CD8-positive, alpha-beta T cell (primary cell): ENCODE measurements at places on chromosomes 6 and 20. TPM values are rescaled to one million over a fixed set of nuclear protein-coding genes. Genes with fewer than 3 reads are reported as not detected.
A peak's percentile ranks its signal among the peaks of the same experiment; 100 is the strongest.

DNA sequence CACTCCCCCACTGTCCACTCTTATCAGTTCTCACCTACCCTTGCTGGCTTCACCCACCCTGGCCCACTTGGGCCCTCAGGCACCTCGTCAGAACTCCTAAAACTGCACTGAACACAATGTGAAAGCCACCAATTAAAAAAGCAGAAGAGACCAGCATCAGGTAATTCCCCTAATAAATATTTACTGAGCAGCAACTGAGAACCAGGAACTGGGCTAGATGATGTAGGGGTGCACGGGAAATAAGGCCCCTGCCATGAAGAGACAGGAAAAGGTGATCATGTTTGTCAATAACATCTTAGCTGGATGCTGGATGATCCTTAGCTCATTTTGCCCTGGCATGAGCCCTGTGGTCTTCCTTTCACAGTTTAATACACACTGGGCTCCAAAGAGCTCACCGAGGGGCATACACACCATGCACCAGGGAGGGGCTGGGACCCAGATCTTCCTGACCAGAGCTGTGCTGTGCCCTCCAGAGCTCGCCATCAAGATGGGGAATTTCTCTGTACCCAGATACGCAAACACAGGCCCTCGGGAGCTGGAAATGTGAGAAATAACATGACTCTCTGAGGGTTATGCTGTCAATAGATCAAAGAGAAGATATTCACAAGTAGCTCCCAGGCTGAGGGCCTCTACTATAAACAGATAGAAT, 113.6 kb upstream of the SLC22A16 start:
- no peak for DNase-seq

- DNase-seq = no peak
Measured at GRCh38 chr6:161011492-161012480, 20.2 kb downstream of the MAP3K4 start.

GRCh38 chr6:56688521-56688920, 45.8 kb upstream of the DST start:
- no peak for DNase-seq

DUSP15 gene
- not detected for total RNA-seq

DNA sequence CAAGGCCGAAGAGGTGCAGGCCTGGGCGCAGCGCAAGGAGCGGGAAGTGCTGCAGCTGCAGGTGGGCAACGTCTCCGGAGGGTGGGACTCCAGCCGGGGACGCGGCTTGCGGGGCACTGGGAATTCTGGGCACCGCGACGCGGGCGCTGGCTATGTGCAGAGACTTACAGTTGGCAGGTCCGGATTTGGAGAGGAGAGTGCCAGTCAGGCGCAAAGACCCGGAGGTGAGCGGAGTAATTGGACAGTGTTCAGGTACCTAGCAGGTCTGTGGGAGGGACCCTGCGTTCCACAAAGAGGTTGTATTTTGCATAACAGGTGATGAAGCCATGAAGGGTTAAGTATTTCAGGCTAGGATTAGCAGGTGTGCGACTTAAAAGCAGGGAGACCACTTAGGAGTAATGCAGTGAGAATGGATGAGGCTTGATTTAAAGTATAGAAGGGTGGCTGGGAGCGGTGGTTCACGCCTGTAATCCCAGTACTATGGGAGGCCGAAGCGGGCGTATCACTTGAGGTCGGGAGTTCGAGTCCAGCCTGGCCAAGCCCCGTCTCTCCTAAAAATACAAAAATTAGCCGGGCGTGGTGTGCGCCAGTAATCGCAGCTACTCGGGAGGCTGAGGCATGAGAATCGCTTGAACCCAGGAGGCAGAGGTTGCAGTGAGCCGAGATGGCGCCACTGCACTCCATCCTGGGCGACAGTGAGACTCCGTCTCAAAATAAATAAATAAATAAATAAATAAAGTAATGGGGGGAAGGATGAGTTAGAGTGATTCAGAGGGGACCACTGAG, 1.0 kb downstream of the MRPS26 start:
- no peak for DNase-seq

CST2 gene
- total RNA-seq = not detected

DNA sequence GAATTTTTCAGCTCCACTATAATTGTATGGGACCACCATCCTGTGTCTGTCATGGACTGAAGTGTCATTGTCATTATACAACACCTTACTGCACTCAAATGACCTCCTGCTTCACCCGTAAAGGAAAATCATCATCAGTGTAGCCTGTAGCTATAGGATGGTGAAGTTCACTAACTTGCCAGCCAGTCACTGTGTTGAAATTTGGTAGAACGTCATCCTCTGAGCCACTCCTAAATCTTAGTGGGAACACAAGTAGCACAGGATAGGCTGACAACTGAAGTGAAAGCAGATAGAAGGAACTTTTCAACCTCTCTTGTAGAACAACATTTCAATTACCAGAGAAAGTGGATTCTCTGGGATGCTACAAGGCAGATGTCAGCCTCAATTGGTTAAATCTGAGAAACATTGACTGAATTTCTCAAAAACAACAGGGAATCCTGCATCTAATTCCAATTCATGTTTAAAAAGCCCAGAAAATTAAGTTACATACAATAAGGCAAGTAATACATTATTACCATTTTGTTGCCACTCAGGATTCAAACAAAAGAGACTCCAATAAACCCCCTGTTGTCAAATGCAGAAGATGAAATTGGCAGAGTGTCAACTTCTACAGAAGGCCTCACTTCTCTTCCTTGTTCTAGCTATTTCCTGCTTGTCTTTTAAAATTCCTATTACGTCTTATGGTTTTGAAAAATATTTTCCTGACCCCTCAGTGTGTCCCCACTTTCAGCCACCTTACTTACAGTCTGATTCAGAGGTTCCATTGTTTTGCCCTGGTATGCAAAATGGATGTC, 647.9 kb upstream of the AGPAT4 start:
- DNase-seq = no peak

DNA sequence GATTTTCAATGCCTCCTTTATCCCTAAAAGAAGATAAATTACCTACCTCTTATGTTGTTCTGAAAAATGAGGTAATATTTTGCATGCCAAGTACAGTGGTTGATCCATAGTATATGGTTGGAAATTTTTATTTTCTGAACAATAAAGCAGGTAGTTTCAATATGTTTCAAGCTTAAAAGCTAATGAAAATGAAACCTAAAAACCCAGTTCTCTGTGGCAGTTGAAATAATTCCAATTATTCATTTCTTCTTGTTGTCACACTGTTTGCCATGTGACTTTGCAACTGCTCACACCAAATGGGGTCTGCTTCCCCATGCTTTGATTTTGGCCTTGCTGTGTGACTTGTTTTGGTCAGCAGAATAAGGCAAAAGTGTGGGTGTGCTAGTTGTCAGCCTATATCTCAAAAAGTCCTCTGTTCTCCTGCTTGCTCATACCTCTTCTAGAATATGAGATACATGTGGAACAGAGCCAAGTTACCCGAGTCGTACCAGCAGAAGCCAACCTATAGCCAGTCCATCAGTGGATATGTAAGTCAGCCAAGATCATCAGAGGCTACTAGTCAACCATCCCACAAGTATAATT, 197.2 kb upstream of the THEMIS start:
- DNase-seq = no peak

DNA sequence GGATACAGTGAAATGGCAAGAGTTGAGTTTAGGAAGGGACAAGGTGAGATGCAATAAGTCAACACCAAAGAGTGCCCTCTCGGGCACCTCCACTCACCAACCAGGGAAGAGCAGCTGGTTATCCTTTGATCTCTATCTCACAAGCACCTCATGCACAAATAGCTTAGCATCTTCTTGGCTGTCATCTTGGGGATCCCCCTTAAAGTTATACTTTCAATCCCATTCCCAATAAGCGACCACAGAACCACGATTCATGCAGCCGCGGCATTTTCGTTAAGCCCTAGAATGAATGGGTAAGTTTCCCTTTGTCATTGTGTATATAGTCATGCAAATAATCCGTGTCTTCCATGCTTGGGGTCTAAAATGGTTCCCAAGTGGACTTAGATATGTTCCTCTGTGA, 73.5 kb downstream of the ADTRP start:
- no peak for DNase-seq

SLA2 gene
- 58.5 TPM for total RNA-seq

DNA sequence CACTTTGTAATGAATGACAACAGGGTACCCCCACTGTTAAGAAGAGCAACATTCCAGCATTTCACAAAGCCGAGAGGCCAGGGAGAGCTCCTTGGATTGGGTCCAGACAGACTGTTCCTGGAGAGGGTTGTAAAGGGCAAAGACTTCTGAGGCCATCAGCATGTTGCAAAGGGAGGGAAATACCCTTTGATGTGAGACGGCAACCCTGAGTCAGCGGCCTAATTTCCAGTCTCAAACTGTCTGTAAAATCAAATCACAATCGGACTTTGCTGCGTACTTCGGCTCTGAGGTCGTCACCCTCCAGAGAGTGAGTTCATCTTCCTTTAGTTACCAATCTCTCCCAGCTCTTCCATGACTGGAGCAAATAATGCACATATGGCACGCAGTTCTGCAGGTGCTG, 101.0 kb upstream of the DTNBP1 start:
- no peak for DNase-seq

GRCh38 chr6:20777801-20778200, 243.5 kb downstream of the CDKAL1 start:
- no peak for DNase-seq

HLA-F gene
- total RNA-seq = 378 TPM

DNA sequence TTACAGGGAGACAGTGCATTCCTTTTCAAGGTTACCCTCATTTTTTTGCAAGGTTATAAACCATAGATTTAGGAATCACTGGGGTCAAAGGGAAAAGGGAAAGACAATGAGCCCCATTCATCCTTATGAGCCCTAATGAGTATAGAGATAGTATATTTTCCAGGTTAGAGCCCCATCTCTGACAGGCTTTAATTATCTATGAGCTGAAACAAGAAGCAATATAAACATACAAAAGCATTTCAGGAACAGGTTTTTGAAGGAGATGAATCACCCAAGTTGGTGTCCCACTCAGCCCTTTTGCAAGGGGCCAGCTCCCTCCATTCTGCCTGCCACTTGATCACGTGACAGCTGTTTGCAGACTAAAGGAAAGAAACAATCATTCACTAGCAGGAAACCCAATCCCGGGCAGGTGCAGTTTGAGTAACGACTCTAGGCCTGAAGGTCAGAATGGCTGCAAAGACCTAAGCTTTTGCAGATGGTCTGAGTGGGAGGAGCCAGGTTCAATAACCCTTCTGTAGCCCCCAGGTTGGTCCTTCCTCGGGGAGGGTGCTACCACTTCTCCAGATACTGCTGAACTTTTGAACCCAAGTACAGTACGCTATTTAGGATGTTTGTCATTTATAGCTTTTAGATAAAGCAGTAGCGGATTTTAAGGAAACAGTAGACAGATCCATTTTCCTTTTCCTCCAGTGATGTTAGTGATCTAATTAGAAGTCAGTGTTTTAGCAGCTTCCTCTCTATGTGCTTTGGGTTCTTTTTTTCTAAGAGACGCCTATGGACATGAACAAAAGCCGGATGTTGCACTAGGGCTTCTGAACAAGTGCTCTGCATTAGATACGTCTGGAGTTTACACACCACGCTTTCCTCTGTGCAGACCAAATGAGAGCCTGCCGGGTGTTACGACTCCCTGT, 253.2 kb downstream of the SOX4 start:
- DNase-seq = no peak

OXT gene
- 1.2 TPM for total RNA-seq

- DNase-seq = no peak
Measured at GRCh38 chr20:44135012-44135412, 52.0 kb downstream of the JPH2 start.

DNA sequence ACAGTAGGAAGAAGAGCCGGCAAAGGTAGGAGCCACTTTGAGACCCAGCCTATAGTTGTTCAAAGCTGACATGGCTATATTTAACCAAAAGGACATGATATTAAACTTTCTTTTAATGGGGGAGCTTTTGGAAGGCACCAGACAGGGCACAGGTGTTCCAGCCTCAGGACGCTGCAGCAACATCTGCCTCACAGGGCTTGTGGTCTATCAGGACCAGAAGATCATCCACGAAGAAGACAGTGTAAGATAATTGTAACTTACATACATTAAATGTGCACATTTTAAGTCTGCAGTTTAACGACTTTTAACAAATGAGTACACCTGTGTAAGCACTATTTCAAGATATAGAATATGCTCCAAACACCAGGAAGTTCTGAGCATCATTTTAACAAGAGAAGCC, 168.2 kb upstream of the PMEPA1 start:
- DNase-seq = no peak

IP6K3 gene
- total RNA-seq = not detected

DNA sequence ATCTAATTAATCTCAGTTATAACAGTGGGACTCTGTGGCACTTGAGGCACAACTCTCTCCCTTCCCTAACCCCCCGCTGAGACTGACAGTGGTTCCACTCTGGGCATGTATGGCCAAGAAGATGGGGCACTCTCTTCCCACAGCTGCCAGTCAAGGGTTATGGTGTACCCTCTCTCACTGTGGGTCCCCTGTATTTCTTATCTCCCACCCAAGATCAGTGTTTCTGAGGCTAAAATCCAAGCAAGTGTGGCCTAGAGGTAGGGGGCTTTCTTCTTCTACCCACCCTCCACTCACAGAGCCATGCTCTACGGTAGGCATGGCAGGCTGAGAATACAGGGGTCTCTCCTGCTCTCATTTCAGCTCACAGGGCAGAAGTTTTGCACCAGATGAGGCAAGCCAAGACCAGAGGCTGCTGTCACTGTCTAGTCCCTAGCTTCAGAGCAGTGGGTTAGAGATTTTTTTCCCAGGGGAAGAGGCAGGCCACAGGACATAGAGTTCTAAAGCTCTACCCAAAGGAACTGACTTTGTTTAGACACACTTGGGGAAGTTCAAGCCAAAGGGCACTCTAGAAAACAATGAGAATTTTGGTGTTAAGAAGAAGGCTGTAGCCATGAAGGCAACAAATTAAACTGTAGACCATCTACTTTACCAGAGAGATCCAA, 31.7 kb upstream of the HINT3 start:
- DNase-seq = no peak

DNA sequence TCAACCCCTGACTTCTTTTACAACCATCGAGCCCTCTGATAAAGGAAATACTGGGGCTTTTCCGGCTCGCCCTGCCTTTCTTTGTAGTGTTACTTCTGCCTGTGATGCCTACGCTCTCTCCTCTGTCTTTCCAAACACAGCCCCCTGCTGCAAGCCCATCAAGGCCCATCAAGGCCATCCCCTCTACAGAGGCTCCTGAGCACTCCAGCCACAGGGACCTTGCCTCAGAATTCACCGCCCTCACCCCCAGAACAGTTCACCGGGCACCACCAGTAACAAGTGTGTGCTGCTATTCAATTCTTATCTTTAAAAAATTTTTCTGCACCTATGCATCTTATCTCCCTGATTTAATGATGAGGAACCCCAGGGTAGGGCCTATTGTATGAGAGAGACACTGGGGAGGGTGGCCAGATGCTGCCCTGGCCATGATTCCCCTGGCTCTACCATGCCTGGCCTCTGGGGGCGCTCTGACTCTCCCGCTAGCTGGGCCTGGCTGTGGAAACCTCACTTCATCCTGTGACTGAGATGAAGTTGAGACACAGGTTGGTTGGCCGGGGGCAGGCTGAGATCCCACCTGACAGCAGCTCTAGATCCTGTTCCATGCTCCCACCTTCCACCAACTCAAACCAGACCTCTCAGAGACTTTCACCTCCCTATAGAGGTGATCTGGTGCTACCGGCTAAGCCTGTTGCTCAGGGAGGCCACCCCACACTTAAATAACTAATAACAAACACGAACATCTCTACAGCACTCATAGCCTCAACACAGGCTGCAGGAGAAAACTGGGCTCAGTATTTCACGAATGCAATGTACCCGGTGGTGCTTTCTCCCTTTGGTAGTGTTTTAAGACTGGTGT, 19.2 kb upstream of the GLP1R start:
- DNase-seq = peak; percentile 38

GRCh38 chr6:11113038-11113437, 1.5 kb upstream of the ERVFRD-1 start:
- no peak for DNase-seq
